Bronchial epithelial cell (primary cell): ENCODE measurements at places on chromosomes 3 and 15. TPM values are rescaled to one million over a fixed set of nuclear protein-coding genes. Genes with fewer than 3 reads are reported as not detected.

- no peak for DNase-seq
These were observed 61.0 kb upstream of the PAQR5 start for GRCh38 chr15:69237718-69238117.

GRCh38 chr3:177595530-177596188 is 398.4 kb upstream of the TBL1XR1 start:
- peak; percentile 53 for DNase-seq

Gene DNAH12
- total RNA-seq: under 0.01 and 0.13 TPM in 2 replicates

Gene CDC25A
- 1.5 and 2.4 TPM in 2 replicates for total RNA-seq

GRCh38 chr15:60390231-60390630 is 7.6 kb downstream of the ANXA2 start:
- peak; percentile 3 for DNase-seq

Gene STXBP5L
- not detected in 2 replicates for total RNA-seq

Gene BCHE
- 0.26 and 0.51 TPM in 2 replicates for total RNA-seq

GRCh38 chr3:41200669-41201021 is 1.3 kb downstream of the CTNNB1 start:
- DNase-seq: peak; percentile 34
